Gastroesophageal sphincter (tissue), 4 donors: ENCODE measurements at places on chromosomes 12 and 14.

DNA sequence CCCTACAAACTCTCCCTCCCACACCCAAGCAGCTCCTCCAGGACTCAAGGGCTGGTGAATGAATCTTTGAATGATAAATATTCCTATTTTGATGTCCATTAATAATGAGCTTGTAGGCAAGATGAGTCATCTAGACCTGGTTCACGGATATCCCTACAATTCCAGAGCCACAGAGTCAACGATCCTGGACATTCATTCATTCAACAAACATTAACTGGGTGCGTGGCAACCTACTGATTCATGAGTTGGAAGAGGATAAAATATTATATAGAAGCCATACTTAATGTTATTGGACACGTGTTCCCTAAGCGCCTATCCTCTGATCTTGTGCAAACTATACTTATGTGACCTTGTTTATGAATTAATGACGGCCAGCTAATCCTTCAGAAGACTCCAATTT lies 420 bp upstream of the OTUB2 start:
- H3K27me3 ChIP-seq, result no peaks in the 10 kb centered on the region
- H3K4me3 ChIP-seq, result peak overlapping the region; percentile 80
- no peaks in the 10 kb centered on the region for H3K36me3 ChIP-seq
- no peak for ATAC-seq
- peaks cover 8% of the 10 kb centered on the region for H3K4me1 ChIP-seq

DNA sequence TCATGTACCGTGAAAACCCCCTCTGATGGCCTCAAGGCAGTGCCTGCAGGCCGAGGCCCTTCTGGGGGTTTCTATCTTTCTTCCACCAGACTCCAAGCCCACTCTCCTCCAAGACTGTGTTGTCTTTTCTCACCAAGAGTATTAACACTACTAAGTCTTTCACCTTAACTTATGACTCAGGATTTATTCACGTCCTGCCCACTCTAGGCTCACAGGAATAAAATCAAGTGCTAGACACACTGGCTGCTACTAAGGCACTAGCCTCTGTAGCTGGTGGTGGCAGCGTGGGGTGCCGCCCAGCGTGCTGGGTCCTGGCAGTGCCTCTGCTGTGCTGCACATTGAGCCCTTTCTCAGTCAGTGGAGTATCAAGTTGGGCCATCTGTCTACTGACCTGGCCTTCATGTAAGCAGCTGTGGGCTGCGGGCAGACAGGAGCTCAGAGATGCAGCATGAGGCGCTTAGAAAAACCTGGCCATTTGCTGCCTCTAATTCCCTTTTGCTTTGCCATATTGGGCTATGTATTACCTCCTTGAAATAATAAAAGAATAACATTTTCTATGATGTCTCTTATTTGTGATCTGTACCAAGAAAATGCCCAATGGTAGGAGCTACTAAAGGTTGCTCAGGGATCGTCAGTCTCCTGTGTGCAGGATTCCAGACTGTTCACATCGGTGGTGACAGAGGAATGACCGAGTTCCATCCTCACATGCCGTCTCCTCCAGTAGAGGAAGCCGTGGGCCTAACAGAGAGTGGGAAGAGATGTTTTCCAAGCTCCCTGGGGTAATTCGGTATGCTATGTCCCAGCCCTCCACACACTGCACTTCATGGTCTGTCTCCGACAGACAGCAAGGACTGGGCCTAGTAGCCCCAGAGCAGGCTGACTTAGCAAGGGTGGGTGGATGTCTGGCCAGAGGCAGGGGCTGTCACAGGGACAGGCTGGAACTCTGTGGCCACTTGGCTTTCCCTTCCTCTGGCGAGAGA lies 39.9 kb downstream of the MAX start:
- no peak overlapping the region for H3K4me3 ChIP-seq
- no peaks in the 10 kb centered on the region for H3K27me3 ChIP-seq
- H3K4me1 ChIP-seq, result no peaks in the 10 kb centered on the region
- no peak for ATAC-seq
- peaks cover 65% of the 10 kb centered on the region for H3K36me3 ChIP-seq
- H3K27ac ChIP-seq, result no peak overlapping the region

DNA sequence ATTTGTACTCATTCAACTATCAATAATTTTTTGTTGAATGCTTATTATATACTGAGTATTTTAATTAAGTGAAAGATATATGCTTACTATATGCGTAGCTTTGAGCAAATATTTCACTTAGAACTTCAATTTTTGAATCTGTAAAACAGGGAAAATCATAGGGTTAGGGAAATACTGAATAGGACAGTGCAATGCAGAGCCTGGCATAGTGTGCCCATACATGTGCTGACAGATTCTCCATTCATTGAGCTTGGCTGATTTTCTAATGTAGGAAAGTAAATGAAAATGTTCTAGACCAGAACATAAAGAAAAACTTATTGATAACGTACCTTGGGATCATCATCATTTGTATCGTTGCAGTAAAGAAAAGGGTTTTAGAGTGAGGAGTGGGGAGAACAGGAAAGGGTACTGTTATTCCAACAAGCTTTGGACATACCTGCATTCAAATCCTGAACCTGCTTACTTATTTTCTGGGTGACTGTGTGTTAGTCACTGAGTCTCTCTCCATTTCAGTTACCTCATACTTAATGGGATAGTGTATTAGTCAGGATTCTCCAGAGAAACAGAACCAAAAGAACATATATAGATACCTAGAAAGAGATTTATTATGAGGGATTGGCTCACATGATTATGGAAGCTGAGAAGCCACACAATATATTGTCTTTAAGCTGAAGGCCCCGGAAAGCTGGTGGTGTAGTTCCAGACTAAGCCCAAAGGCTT lies 436.4 kb downstream of the ADAMTS20 start:
- no peak overlapping the region for H3K4me3 ChIP-seq
- H3K27me3 ChIP-seq, result no peaks in the 10 kb centered on the region

DNA sequence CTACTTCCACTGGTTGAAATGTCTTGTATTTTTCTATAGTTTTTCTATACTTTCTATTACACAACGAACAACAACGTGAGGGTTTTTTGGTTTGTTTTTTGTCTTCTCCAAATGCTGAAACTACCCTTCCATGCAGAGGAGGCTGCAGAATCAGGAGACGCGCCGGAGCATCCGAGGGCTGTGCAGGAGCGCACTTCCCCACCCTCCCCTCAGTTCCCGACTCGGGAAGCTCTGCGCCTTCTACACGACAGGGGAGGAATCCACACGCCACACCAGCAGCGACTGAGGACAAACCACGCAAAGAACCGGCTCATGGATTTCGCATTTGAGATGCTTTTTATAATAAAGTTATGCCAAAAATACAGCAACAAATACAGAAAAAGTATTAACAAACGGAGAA lies 30.9 kb downstream of the SLC15A4 start:
- no peaks in the 10 kb centered on the region for H3K27me3 ChIP-seq

DNA sequence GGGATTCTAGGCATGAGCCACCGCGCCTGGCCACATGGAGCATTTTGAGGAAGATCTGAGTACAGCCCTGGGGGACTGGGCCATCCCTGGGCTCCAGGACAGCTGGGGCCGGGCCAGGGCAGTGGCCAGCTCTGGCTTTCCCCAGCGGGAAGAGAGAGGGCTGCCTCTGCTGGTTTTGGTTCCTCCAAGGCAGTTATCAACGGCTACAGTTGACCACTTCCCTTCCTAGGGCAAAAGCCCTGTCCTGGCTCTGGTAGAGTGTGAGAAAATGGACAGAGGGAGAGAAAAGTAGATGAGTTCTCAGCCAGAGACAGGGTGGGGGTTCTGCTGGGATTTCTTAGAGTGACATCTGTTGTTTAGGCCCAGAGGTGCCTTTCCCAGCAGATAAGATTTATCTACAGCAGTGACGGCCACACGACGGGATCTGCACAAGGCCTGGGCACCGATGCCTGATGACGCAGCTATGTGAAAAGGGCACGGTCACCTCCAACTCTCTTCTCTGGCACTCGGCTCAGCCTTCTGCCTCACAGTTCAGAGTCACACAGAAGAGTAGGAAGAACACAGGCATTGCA lies 5.5 kb upstream of the HVCN1 start:
- ATAC-seq, result peak; percentile 55
- H3K27ac ChIP-seq, result no peak overlapping the region
- no peak overlapping the region for H3K4me3 ChIP-seq
- no peaks in the 10 kb centered on the region for H3K4me1 ChIP-seq
- H3K27me3 ChIP-seq, result no peaks in the 10 kb centered on the region
- no peaks in the 10 kb centered on the region for H3K36me3 ChIP-seq

DNA sequence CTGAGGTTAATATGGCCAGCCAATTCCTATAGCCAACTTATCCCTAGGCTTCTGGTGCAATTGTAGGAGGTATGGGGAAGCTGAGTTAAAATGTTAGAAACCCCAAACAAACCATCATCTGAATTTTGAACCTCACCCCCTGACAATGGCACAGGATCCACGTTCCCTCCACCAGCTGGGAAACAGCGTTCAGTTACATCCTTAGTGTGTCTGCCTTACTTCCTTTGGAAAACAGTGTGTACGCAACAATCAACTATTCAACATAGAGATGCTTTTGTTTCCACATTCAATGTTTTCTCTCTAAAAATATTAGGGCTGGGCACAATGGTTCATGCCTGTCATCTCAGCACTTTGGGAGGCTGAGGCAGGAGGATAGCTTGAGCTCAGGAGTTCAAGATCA lies 203.4 kb downstream of the TTC7B start:
- no peaks in the 10 kb centered on the region for H3K27me3 ChIP-seq
- peaks cover 11% of the 10 kb centered on the region for H3K36me3 ChIP-seq
- no peak for ATAC-seq
- peaks cover 5% of the 10 kb centered on the region for H3K4me1 ChIP-seq
- H3K27ac ChIP-seq, result no peak overlapping the region
- no peak overlapping the region for H3K4me3 ChIP-seq

- H3K4me1 ChIP-seq, result no peaks in the 10 kb centered on the region
- H3K27me3 ChIP-seq, result no peaks in the 10 kb centered on the region
- no peak for ATAC-seq
- no peaks in the 10 kb centered on the region for H3K36me3 ChIP-seq
- H3K4me3 ChIP-seq, result no peak overlapping the region
- H3K27ac ChIP-seq, result peak overlapping the region; percentile 89
Measured at GRCh38 chr12:6198051-6198450, 2.1 kb upstream of the CD9 start.

DNA sequence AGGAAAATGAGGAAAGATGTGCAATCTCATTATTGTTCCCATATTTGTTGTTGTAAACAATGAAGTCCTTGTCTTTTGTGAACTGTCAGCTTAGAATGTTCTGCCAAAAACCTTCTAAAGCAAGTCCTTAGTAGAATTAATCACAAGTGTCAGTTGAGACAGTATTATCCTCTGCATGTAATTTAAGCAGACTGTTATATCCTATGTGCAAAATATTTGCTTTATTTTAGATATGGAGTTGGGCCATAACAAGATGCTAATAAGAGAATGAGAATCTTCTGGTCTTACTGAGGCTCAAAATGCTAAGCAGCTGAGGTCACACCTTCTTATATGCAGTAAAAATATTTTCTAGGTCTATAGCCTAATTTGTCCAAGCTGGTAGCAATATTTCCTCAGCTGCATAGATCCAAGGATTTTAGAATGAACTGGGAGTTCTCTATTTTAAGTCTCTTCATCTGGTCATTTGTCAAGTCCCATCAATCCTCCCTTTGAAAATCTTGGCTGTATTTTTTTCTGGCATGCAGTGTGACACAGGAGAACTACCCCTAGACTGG lies 222.3 kb upstream of the NAV3 start:
- peaks cover 2% of the 10 kb centered on the region for H3K4me1 ChIP-seq
- no peak overlapping the region for H3K27ac ChIP-seq
- no peak overlapping the region for H3K4me3 ChIP-seq
- no peaks in the 10 kb centered on the region for H3K36me3 ChIP-seq
- no peaks in the 10 kb centered on the region for H3K27me3 ChIP-seq

GRCh38 chr14:29054119-29054518 lies 287.5 kb downstream of the FOXG1 start:
- ATAC-seq, result no peak
- no peak overlapping the region for H3K4me3 ChIP-seq
- no peak overlapping the region for H3K27ac ChIP-seq
- no peaks in the 10 kb centered on the region for H3K36me3 ChIP-seq

GRCh38 chr12:61879229-61879628 lies 381.0 kb upstream of the USP15 start:
- no peak overlapping the region for H3K4me3 ChIP-seq
- ATAC-seq, result no peak
- H3K27ac ChIP-seq, result no peak overlapping the region
- H3K27me3 ChIP-seq, result no peaks in the 10 kb centered on the region
